ENCODE measurements at places on chromosomes 3 and 15. TPM values are rescaled to one million over a fixed set of nuclear protein-coding genes. Genes with fewer than 3 reads are reported as not detected.

- H3K4me1 ChIP-seq = no peaks in the 10 kb centered on the region
- peak; percentile 24 for DNase-seq
- no peaks in the 10 kb centered on the region for H3K27me3 ChIP-seq
- H3K27ac ChIP-seq = no peak overlapping the region
Measured at GRCh38 chr15:80804970-80805495, 25.9 kb downstream of the CEMIP start.

GRCh38 chr3:38811822-38812221 lies 4.2 kb downstream of the SCN10A start:
- H3K4me1 ChIP-seq = no peaks in the 10 kb centered on the region
- no peak for DNase-seq
- H3K27me3 ChIP-seq = 0 out of 2 replicates have a peak, but pooled peaks cover 1% of the 10 kb centered on the region
- H3K36me3 ChIP-seq = no peaks in the 10 kb centered on the region
- H3K4me3 ChIP-seq = no peak overlapping the region

- DNase-seq = no peak
- H3K4me1 ChIP-seq = peaks cover 18% of the 10 kb centered on the region
- no peaks in the 10 kb centered on the region for H3K36me3 ChIP-seq
- H3K27ac ChIP-seq = no peak overlapping the region
- no peaks in the 10 kb centered on the region for H3K27me3 ChIP-seq
- H3K4me3 ChIP-seq = no peak overlapping the region
Measured at GRCh38 chr15:62382046-62382445, 217.0 kb upstream of the C2CD4B start.

DNA sequence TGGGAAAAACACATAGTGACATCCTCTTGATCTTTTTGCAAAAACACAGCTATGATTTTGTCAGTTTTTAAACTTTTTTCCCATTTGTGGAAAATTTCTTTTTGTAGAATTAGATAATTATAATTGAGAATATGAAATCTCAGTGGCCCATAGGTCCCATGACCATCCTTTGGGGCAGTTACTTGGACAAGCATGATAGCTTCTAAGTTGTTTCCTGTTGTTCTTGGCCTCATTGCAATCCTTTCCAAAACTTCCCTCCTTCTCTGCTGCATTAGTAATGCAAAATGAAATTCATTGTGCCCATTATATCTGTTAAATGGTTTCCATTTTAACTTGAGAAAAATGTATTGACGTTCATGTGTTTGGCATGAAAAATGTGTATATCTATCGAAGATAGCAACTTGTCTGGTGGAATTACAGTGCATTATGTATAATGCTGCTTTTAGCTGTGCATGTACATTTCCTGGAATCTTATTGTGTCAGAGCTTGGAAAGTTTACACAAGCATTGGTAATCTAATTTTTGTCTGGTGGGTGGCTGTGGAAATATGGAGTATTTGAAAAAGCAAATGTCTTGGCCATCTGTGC lies 70.0 kb downstream of the MDFIC2 start:
- no peak overlapping the region for H3K27ac ChIP-seq
- H3K4me1 ChIP-seq = no peaks in the 10 kb centered on the region
- no peak overlapping the region for H3K4me3 ChIP-seq

DNA sequence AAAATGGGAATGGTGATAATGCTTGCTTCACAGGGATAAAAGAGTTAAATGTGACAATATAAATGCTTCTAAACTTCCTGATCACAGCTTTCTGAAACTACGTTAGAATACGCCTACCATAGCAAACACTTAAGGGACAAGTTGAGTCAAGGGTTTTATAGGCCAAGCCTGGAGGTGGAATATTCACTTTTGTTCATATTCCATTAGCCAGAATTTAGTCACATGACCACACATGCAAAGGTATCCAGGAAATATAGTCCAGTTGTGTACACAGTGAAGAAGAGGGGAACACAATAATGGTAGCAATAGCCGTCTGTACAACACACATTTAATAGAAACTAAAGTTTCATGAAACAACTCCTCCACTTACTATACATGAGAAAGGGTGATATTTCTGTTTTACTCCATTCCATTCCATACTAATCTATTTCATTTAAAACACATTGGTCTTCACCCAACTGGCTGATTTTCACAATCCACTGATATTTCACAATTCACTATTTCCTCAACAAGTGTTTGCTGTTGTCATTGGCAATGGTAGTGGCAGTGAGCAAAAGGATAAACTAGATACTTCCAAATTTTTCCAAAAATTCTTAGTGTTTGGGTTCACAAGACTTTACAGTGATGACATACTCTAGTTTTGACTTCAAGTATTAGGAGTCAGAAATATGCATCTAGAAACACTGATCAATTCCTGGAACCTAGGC lies 270.9 kb downstream of the ERC2 start:
- H3K27ac ChIP-seq = no peak overlapping the region
- DNase-seq = no peak
- no peaks in the 10 kb centered on the region for H3K36me3 ChIP-seq
- no peak overlapping the region for H3K4me3 ChIP-seq
- no peaks in the 10 kb centered on the region for H3K27me3 ChIP-seq

DNA sequence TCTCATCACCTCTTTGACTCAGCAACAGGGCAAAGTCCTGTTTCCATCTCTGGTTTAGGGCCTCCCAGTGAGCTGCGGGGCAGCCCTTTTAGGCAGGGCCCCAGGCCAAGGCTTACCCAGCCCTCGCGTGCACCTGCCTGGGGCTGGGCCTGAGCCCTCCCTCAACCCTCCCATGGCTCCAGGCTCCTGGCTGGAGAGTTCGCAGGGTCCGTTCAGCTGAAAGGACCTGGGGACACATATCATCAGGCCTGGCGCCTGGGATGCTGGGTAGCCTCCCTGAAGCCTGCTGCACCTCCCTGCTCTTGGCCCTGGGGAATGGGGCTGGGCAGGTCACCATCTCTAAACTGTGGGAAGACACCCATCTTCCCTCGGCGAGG lies 29.7 kb downstream of the HDAC11 start:
- peaks cover 17% of the 10 kb centered on the region for H3K4me1 ChIP-seq
- H3K27me3 ChIP-seq = no peaks in the 10 kb centered on the region
- no peak overlapping the region for H3K27ac ChIP-seq
- H3K4me3 ChIP-seq = no peak overlapping the region
- no peaks in the 10 kb centered on the region for H3K36me3 ChIP-seq

GRCh38 chr3:152177757-152178156 lies 91.0 kb upstream of the MBNL1 start:
- H3K27ac ChIP-seq = no peak overlapping the region
- H3K4me1 ChIP-seq = no peaks in the 10 kb centered on the region
- no peaks in the 10 kb centered on the region for H3K27me3 ChIP-seq
- DNase-seq = no peak

- H3K4me1 ChIP-seq = peaks cover 10% of the 10 kb centered on the region
- H3K27me3 ChIP-seq = no peaks in the 10 kb centered on the region
- no peak overlapping the region for H3K4me3 ChIP-seq
- no peak overlapping the region for H3K27ac ChIP-seq
- no peaks in the 10 kb centered on the region for H3K36me3 ChIP-seq
Measured at GRCh38 chr15:23516866-23517265, 48.6 kb upstream of the MKRN3 start.

DNA sequence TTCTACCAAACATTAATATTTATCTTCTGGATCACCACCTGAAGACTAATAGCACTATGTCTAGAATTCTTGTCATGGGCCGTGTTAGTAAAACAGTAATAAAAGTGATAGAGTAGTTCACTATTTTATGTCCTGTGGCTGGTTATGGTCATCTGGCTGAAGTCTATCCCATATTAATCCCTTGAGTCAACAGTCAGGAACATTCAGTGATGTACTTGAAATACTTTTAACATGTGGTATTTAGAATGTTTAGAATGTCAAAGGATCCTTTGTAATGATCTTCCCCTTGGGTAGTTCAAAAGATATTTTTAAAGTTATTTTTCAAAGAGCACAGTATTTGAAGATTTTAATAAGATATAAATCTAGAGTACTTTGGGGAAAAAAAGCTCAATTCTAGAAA lies 117.0 kb downstream of the MBNL1 start:
- DNase-seq = no peak
- no peaks in the 10 kb centered on the region for H3K36me3 ChIP-seq
- H3K4me3 ChIP-seq = no peak overlapping the region
- H3K4me1 ChIP-seq = peaks cover 41% of the 10 kb centered on the region
- no peaks in the 10 kb centered on the region for H3K27me3 ChIP-seq
- no peak overlapping the region for H3K27ac ChIP-seq

DNA sequence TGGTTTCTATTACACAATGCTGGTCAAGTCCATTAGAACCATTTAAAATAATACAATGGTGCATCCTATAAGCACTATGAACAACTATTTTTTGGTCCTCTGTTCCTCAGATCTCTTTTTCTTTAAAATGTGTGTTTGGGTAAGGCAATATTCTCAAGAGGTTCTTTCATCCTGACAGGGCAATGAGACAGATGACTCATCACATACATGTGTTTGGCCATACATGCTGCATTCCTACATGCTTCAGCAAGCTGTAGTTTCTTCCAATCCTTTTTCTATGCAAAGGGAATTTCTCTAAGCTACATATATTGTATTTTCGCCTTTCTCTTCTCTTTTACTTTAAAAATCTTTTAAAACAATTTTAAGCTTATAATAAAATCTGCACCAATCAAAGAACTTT lies 52.7 kb downstream of the OTOL1 start:
- no peak for DNase-seq
- no peak overlapping the region for H3K4me3 ChIP-seq
- H3K27ac ChIP-seq = no peak overlapping the region
- H3K4me1 ChIP-seq = no peaks in the 10 kb centered on the region

GRCh38 chr3:17954801-17955200 lies 212.4 kb upstream of the TBC1D5 start:
- H3K27me3 ChIP-seq = no peaks in the 10 kb centered on the region
- H3K27ac ChIP-seq = no peak overlapping the region
- no peaks in the 10 kb centered on the region for H3K36me3 ChIP-seq
- DNase-seq = no peak
- no peaks in the 10 kb centered on the region for H3K4me1 ChIP-seq

- no peaks in the 10 kb centered on the region for H3K36me3 ChIP-seq
- H3K27me3 ChIP-seq = no peaks in the 10 kb centered on the region
- no peak overlapping the region for H3K4me3 ChIP-seq
- DNase-seq = no peak
- H3K27ac ChIP-seq = no peak overlapping the region
Measured at GRCh38 chr3:53068176-53068575, 22.3 kb upstream of the SFMBT1 start.

GRCh38 chr3:112353365-112353764 lies 20.4 kb downstream of the CD200 start:
- H3K27me3 ChIP-seq = no peaks in the 10 kb centered on the region
- no peak for DNase-seq
- no peak overlapping the region for H3K4me3 ChIP-seq
- H3K36me3 ChIP-seq = no peaks in the 10 kb centered on the region

DNA sequence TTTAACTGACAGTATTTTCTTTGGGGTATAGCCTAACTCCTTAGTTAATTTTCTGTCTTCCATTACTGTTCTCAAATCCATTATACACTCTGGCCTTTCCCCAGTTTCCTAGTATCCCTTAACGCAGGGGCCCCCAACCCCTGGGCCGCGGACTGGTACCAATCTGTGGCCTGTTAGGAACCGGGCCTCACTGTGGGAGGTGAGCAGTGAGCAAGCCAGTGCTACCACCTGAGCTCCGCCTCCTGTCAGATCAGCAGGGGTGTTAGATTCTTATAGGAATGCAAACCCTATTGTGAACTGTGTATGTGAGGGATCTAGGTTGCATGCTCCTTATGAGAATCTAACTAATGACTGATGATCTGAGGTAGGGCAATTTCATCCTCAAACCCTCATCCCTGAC lies 75.1 kb downstream of the DOCK3 start:
- DNase-seq = no peak
- H3K27me3 ChIP-seq = no peaks in the 10 kb centered on the region
- H3K27ac ChIP-seq = no peak overlapping the region
- no peaks in the 10 kb centered on the region for H3K4me1 ChIP-seq
- H3K36me3 ChIP-seq = no peaks in the 10 kb centered on the region

GRCh38 chr3:45309876-45310275 lies 78.5 kb upstream of the LARS2 start:
- H3K4me1 ChIP-seq = no peaks in the 10 kb centered on the region
- H3K27ac ChIP-seq = no peak overlapping the region
- no peaks in the 10 kb centered on the region for H3K27me3 ChIP-seq
- no peak for DNase-seq

GRCh38 chr15:54208786-54209185 lies 230.5 kb downstream of the UNC13C start:
- no peaks in the 10 kb centered on the region for H3K27me3 ChIP-seq
- DNase-seq = no peak
- H3K36me3 ChIP-seq = no peaks in the 10 kb centered on the region
- H3K27ac ChIP-seq = no peak overlapping the region
- H3K4me1 ChIP-seq = no peaks in the 10 kb centered on the region
- no peak overlapping the region for H3K4me3 ChIP-seq

Gene PP2D1
- total RNA-seq = not detected

Gene ABHD10
- total RNA-seq = 41.8 TPM

Gene ALDH1A3
- 6.6 TPM for total RNA-seq

Gene TERB2
- not detected for total RNA-seq

Gene LMCD1
- 23.9 TPM for total RNA-seq

Gene KY
- total RNA-seq = not detected

Gene TASOR
- total RNA-seq = 59.0 TPM

Gene CMTM8
- 28.5 TPM for total RNA-seq

Gene NAA80
- total RNA-seq = 6.7 TPM

Gene CASR
- not detected for total RNA-seq

Gene GRM7
- not detected for total RNA-seq

Measured in Caco-2 (cell line).